ENCODE measurements at places on chromosomes 13 and 19.

- DNase-seq: no peak
Measured at GRCh38 chr19:27733551-27734266, 1479.2 kb downstream of the UQCRFS1 start.

GRCh38 chr19:33005440-33005839 is 33.4 kb downstream of the FAAP24 start:
- no peak for DNase-seq

GRCh38 chr13:42048342-42048683 is at the start of gene DGKH:
Gene DGKH (plus strand): TSS chr13:42048648. CDS start chr13:42048774, 126 bp downstream.
- DNase-seq: no peak

DNA sequence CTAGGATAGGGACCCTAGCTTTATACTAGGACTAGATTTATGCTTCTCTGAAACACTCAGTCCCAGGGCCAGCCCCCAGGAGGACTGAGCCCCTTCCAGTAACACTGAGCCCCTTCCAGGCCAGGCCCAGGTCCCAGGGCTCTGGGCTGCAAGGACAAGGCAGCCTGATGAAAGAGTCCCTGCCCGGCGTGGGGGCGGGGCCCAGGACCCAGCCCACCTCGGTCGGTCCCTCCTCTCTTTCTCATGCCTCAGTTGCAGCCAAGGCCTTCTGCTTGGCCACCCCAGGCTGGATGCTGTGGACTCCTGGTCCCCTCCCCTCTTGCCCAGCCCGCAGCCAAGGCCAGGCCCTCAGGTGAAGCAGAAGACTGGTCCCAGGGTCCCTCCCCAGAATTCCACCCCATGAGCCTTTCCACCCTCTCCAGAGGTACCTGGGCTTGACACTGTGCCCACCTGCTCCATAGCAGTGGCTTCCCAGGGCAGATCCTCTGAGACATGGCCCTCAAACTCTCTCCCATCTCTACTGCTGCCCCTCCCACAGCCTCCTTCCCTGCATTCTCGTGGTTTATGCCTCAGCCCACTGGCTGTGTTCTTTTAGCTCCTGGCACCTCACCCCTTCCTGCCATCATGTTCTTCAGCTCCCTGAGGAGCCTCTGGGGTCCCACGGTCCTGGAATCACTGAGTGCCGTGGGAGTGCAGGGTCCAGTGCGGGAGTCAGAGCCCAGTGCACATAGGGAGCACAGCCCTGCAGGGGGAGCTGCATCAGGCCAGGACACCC is 53.6 kb upstream of the C1QTNF9B start:
- no peak for DNase-seq

Data from GM12878 (cell line).